ENCODE measurements at places on chromosomes 6 and 20. TPM values are rescaled to one million over a fixed set of nuclear protein-coding genes. Genes with fewer than 3 reads are reported as not detected.

DNA sequence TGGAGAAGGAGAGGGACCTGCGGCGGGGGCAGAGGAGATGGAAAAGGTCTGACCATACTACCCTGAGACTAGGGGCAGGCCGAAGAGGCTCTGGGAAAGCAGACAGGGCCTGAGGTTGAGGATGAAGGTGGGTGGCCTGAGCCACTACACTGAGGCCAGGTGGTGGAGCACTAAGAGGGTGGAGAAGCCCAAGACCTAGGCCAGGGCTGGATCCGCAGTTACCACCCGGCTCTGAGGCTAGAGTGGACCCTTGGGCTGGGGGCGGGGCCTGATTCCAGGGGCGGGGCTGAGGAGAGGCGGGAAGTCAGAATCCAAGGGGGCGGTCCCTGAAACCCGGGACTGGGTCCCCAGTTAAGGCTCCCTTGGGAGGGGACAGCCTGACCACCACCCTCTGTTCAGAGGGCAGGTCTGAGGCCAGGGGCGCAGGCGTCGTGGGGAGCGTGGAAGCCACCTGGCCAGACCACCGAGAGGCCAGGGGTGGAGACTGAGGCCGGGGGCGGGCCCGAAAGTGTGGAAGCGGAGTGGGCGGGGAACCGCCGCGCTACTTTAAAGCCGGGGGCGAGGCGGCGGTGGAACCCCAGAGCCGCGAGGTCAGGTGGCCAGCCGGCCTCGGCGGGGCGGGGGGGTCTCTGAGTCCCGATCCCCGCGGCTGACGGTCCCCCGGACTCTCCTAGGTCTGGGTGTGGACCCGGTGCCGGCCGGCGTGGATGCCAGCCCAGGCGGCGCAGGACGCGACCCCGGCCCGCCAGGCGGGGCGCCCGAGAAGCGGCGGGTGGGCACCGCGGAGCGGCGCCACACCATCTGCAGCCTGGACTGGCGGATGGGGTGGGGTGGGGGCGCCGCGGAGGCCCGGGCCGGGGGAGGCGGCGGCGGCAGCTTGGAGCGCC, 8.3 kb downstream of the CCM2L start:
- DNase-seq: no peak

- no peak for DNase-seq
Observed at GRCh38 chr6:21559238-21559637, 34.3 kb upstream of the SOX4 start.

- no peak for DNase-seq
Observed at GRCh38 chr6:41901882-41902519, 6.8 kb upstream of the USP49 start.

DNA sequence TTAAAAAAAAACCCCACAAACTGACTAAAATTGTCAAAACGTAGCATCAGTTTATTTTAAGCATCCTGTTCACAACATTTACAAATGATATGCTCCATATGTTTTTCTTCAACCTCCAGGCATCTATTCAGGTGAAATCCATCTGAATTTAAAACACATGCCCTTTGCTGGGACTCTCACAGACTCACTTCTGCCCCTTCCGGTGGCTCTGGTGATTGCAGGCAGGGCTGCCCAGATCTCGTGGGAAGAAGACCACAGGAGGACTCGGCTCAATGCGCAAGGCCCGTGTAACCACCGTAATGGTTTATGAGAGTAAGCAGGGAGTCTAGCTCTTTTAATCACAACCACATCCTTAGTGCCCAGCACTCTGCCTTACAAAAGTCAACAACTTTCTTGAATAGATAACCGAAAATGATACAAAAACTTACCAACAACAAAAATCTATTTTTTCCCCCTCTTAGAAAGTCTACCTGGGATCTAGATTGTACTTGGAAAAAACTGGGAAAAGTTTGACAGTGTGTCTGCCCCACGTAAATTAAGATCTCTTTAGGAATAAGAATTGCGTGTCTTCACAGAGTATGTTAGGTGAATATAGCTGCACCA, 139.1 kb downstream of the KIF16B start:
- no peak for DNase-seq

The SYTL3 gene
- 0.80 TPM for polyA plus RNA-seq

The PCMT1 gene
- polyA plus RNA-seq: 125 TPM
